Renal cortical epithelial cell (primary cell): ENCODE measurements at places on chromosomes 3 and 15. TPM values are rescaled to one million over a fixed set of nuclear protein-coding genes. Genes with fewer than 3 reads are reported as not detected.

Gene NLGN1
- total RNA-seq, result 8.2 and 20.4 TPM in 2 replicates

Gene ISLR2
- not detected in 2 replicates for total RNA-seq

Gene SLC9C1
- total RNA-seq, result 0.25 and 1.7 TPM in 2 replicates

Gene SLC12A8
- total RNA-seq, result 18.7 and 28.3 TPM in 2 replicates

Gene SCAANT1
- not detected in 2 replicates for total RNA-seq
